ENCODE measurements at places on chromosomes 16 and 17.

DNA sequence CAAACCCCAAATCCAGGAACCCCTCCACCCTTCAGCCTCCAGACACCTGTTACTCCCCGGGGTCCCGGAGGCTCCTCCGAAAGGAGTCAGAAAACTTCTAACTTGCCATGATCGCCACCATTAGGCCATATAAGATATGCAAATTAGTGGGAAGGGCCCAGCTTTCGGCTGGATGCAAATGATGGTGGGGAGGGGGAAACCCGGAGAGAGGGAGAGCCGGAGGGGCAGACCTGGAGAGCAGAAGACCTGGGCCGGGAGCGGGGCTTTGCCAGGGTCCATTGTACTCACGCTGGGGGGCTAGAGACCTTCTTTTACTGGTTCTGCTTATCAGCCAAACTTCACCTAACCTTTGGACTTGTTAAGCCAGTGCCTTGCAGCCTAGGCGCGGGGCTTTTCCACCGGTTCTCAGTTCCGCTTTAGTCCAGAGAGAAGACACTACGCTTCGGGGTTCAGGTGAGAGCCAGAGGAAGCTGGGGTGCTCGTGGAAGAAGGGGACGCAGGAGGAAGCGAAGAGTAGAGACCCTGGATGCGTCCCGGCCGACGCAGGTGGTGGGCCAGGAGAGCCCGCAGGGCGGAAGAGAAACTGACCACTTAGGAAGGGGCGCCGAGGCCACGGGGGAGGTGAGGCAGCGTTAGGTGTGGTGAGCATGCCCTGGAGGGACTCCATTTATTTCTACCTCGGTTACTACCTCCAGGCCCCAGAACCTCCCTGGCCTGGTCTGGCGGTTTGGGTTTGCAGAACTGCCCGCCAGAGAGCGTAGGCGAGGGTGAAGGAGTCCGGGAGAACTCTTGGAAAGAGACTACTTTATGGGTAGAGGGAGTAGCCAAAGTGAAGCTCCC, at the start of gene HNF1B:
Gene HNF1B (minus strand): TSS at position 99 of the 840 bp plus-strand sequence. CDS start 175 bp downstream, outside the sequence.
- no peak for DNase-seq

- no peak for DNase-seq
Observed at GRCh38 chr16:88333848-88334777, 48.6 kb upstream of the ZNF469 start.

DNA sequence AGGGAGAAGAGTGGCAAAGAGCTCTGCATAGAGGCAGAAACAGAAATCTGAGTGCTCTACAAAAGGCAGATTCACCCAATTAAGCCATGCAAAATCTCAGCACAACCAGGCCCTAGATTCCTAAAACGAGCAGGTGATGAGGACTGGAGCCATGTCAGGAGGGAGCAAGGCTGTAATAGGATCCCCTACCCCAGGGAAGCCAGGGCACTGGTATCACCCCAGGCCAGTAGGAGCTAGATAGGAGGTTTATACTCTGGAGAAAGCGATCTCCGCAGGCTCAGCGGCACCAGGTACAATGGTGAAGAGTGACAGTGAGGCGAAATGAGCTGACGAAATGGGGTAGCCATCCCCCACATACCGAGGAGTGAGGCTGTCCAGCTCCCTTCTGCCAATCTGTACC, 171.5 kb downstream of the PARN start:
- DNase-seq: no peak

GRCh38 chr17:40824015-40824832, 1.8 kb upstream of the KRT10 start:
- DNase-seq: no peak

GRCh38 chr16:89422527-89422904, 67.8 kb downstream of the ANKRD11 start:
- DNase-seq: no peak

- no peak for DNase-seq
Observed at GRCh38 chr17:75808549-75808904, 23.9 kb downstream of the UNK start.

GRCh38 chr16:68487203-68487514, 38.9 kb upstream of the SMPD3 start:
- no peak for DNase-seq

GRCh38 chr17:62966426-62967204, 580 bp downstream of the TANC2 start:
- no peak for DNase-seq

DNA sequence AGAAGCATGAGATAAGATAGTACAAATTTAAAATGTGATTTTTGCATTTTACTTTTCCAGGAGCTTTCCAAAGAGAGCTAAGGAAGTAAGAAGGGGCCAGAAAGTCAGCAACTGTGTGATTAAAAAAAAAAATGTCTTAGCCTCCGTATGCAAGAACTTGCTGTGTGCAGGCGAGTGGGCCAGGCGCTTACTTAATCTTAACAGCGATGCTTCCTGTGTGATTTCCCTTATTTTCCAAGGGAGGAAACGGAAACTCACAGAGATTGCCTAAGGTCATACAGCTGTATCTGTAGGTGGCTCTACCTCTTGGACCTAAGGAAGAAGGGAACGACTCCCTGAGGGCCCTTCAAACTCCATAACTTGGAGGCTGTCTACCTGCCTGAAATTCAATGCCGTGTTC, 11.1 kb downstream of the HS3ST3B1 start:
- DNase-seq: no peak

GRCh38 chr16:69113216-69113615, 7.8 kb downstream of the HAS3 start:
- DNase-seq: no peak

- DNase-seq: no peak
Observed at GRCh38 chr17:63675607-63676546, 24.0 kb downstream of the LIMD2 start.

DNA sequence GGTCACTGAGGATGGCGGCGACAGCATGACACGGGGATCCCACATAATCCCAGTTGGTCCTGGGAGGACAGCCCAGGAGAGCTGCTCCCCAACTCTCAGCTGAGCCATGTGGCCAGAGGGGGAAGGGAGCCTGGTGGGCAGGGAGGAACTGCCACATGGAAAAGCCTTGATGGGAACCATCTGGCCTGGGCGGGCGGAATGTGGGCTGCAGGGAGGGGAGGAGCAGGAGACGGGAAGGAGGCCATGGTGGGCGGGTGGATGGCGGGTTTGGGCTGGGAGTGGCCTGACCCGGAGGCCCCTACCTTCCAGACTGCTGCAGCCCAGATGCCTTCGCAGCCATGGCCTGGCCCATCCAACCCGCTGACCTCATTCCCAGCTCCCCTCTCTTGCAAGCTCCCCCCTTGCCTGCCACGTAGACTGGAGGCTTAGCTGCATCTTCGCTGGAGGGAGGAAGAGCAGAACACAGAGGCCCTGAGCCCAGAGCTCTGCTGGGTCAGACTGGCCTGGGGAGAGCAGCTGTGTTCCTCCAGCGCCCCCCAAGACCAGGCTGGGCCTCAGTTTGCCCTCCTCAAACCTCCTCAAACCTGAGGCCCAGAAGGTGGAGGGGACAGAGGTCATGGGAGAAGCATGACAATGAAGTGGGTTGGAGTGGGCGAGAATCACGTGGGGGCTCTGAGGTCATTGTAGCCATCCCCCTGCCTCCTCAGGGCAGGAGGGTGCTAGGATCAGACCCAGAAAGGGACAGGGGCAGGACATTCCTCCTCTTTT, 8.2 kb upstream of the COL1A1 start:
- DNase-seq: no peak

DNA sequence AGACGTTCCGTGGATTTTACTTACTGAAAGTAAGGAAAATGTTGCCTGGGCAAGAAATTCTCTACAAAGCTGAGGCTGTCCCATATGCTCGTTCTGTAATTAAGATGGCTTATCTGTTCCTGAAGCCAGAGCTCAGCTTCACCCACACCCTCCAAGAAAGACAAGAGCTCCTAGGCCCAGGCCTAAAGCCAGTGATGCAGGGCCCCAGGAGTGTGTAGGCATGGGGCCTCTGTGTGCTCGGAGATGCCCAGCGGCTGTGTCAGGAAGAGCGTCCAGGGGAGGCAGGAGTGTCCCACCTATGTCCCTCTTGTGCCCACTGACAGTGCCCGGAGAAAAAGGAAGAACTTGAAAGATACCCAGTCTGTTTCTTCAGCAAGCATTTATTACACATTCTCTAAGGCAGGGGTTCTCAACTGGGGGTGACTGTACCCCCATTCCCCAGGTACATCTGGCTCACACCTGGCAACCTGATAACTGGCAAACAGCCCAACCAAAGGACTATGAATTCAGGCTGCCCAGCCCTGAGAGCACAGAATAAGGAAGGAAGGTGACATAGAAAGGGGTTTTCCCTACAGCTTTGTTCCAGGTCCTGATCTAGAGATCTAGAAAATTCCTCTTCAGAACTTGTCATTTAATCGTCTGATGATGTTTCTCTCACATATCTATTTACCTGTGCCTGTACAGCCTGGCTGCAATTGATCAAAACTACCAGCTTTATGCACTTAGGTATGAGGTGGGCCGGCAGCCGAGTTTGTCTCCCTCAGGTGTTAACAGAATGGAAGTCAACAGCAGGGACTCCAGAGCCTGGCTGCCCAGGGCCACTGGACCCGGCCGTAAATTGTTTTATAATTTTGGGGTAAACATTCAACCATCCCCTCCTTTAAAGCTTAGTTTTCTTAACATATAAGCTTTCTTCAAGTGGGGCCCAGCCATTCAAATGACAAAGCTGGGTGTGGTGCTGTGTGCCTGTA, 12.0 kb downstream of the SNN start:
- DNase-seq: no peak

DNA sequence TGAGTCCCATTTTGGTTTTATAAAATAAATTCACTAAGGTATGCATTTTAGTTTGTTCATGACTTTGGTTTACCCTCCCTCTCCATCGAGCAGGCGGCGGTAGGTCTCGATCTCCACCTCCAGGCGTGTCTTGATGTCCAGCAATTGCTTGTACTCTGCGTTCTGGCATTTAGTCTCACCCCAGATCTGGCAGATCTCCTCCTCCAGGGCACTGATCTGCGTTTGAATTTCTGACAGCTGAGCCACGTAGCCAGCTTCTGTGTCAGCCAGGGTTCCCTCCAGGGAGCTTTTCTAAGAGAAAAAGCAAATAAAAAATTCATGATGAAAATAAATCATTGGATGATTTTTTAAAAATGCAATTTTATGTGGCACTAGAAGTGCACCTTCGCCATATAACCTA, 4.2 kb downstream of the KRT24 start:
- no peak for DNase-seq

- DNase-seq: no peak
Observed at GRCh38 chr17:8283356-8283755, 5.1 kb upstream of the RANGRF start.

DNA sequence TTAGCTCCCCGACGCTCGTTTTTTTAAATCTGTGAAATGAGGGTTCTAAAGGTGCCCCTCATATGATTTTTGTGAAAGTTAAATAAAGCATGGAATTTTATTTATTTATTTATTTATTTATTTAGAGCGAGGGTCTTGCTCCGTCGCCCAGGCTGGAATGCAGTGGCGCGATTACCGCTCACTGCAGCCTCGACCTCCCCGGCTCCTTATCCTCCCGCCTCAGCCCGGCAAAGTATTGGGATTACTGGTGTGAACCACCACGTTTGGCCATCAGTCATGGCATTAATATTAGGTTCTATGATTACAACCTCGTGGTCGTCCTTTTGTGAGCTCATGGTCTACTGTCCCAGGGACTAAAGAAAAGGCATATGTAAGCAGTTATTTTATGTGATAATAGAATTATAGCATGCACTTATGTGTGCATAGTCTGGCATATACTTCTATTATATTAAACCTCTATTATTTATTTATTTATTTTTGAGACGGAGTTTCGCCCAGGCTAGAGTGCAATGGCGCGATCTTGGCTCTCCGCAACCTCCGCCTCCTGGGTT, 557 bp upstream of the LUC7L start:
- no peak for DNase-seq

GRCh38 chr16:68022278-68022727, 729 bp downstream of the DDX28 start:
- no peak for DNase-seq

GRCh38 chr16:8673611-8674412, 605 bp upstream of the ABAT start:
- no peak for DNase-seq

DNA sequence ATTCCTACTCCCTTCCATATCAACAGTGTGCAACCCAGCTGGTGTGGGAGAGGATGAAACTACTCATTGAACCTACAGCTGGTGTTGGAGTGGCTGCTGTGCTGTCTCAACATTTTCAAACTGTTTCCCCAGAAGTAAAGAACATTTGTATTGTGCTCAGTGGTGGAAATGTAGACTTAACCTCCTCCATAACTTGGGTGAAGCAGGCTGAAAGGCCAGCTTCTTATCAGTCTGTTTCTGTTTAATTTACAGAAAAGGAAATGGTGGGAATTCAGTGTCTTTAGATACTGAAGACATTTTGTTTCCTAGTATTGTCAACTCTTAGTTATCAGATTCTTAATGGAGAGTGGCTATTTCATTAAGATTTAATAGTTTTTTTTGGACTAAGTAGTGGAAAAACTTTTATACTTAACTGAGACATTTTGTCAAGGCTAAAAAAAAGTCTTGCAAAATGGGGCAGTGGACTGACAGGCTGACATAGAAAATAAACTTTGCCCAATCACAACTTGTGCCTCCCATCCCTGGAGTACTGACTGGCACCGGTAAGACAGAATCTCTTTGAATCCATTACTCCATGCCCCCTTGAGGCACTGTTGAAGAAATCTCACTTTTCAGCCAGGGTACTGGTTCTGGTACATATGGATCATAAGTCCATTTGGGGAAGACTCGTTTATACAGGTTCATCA, 12.5 kb downstream of the TSR1 start:
- no peak for DNase-seq

DNA sequence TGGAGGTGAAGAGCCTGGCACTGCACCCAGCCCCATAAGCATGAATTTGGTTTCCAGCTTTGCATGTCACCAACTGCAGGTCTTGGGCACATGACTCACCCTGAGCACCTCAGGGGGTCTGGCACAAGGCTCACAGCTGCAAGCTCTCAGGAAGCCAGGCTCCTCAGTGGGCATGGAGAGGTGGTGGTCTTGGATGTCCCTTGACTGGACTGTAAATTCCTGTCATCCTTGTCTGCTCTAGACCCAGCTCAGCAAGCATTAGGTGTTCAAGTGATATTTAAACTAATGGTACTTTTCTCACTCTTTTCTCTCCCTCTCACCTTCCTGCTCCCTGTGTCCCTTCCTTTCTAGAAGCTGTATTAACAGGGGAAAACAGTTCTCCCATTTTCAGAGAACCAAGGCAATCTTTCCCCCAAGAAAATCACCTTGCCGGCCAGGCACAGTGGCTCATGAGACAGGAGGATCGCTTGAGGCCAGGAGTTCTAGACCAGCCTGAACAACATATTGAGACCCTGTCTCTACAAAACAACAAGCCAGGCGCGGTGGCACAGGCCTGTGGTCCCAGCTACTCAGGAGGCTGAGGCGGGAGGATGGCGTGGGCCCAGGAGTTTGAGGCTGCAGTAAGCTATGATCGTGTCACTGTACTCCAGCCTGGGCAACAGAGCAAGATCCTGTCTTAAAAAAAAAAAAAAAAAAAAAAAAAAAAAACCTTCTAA, 5.1 kb upstream of the KIFC3 start:
- no peak for DNase-seq

Measured in CD4-positive, alpha-beta T cell treated with Interferon alpha-2 for 1 hour (primary cell).